CD8-positive, alpha-beta memory T cell (primary cell): ENCODE measurements at places on chromosomes 6 and 20.

- H3K4me3 ChIP-seq, result no peak overlapping the region
- DNase-seq, result no peak
- H3K36me3 ChIP-seq, result no peaks in the 10 kb centered on the region
These were observed 7.0 kb downstream of the PPIL1 start for GRCh38 chr6:36867471-36868224.

GRCh38 chr20:20138301-20139064, 86.2 kb downstream of the CFAP61 start:
- DNase-seq, result no peak
- no peaks in the 10 kb centered on the region for H3K4me1 ChIP-seq
- no peaks in the 10 kb centered on the region for H3K36me3 ChIP-seq
- no peak overlapping the region for H3K4me3 ChIP-seq
- H3K27ac ChIP-seq, result no peak overlapping the region

DNA sequence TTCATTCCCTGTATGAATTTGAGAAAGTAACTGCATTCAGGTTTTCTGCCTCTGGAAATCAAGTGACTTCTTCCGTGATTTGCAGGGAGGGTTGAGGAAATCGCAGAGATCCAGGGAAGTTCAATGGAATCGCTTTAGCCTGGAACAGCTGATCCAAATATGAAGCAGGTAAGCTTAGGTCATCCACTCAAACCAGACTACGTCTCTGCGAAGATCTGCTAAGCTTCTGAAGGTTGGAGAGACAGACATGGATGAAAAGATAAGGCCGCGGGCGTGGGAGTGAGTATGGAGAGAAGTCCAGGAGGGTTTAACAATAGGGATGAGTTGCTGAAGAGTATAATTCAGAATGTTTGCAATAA, 34.2 kb upstream of the BTN3A2 start:
- H3K4me3 ChIP-seq, result peak overlapping the region; percentile 51
- H3K27ac ChIP-seq, result peak overlapping the region; percentile 41
- DNase-seq, result no peak
- H3K27me3 ChIP-seq, result peaks cover 17% of the 10 kb centered on the region
- no peaks in the 10 kb centered on the region for H3K36me3 ChIP-seq

DNA sequence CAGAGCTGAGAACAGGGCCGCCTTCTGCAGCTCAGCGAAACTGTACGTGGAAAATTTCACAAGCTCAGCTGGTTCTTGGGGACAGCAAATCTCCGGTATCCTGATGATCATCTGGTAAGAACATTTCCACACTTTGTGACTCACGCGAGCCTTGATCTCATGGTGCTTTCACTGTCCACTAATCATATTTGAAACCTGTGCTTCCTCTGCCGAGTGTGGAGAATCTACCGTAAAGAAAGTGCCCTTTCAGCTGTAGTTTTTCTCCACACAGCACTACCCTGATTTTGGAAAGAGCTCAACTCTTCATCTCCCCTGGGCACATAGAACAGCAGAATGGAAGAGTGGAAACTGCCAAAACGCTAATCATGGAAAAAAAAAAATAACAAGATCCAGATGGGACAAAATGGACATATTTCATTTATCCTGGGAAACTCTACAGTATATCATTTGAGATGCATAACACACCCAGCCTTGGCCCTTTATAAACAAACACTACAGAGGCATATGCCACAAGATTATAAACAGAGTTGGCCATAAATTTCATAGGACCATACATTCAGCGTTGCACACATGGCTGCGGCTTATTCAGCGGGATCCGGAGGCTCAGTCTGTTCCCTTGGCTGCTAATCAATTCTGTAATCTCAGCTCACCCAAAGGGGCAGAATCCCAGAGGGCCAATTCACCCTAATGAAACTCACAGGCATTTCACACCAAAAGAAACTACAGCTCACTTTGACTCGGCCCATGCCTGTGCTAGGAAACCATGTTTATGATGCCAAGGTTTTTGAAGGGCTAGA, 434.5 kb downstream of the HDGFL1 start:
- no peak for DNase-seq
- no peak overlapping the region for H3K27ac ChIP-seq
- no peaks in the 10 kb centered on the region for H3K36me3 ChIP-seq
- no peaks in the 10 kb centered on the region for H3K27me3 ChIP-seq

GRCh38 chr6:72262254-72262653, 359.6 kb upstream of the KCNQ5 start:
- H3K27me3 ChIP-seq, result no peaks in the 10 kb centered on the region
- H3K36me3 ChIP-seq, result no peaks in the 10 kb centered on the region
- no peak for DNase-seq
- H3K27ac ChIP-seq, result no peak overlapping the region

- no peaks in the 10 kb centered on the region for H3K4me1 ChIP-seq
- no peaks in the 10 kb centered on the region for H3K27me3 ChIP-seq
- DNase-seq, result no peak
- no peaks in the 10 kb centered on the region for H3K36me3 ChIP-seq
- H3K4me3 ChIP-seq, result no peak overlapping the region
These were observed 1162.8 kb upstream of the CITED2 start for GRCh38 chr6:140537211-140537610.
